ENCODE measurements at places on chromosomes 2 and 18.
A peak's percentile ranks its signal among the peaks of the same experiment; 100 is the strongest.

DNA sequence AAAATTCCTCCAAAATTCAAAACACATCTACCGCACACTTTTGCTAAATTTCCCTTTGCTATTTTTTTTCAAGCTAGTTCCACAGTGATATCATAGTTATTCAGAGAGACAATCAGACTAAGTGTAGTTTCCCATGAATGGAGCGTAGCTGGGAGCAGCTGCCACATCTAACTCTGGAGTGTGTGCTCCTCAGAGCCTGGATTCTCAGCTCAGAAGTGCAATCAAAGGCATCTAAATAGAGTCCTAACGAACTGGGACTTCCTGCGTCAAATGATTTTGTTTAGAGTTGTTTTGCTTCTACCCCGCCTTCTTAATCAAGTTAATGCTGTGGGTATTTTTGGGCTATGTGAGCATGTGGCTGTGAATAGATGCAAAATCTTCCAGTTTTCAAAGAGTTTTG lies 160.3 kb downstream of the TMEM18 start:
- no peak for DNase-seq

- peak; percentile 65 for DNase-seq
These were observed 84.6 kb downstream of the NRP2 start for GRCh38 chr2:205766779-205767359.

- no peak for DNase-seq
These were observed 135.2 kb downstream of the HRH4 start for GRCh38 chr18:24595561-24596031.

- DNase-seq: no peak
These were observed 17.2 kb downstream of the NRXN1 start for GRCh38 chr2:51014759-51015158.

DNA sequence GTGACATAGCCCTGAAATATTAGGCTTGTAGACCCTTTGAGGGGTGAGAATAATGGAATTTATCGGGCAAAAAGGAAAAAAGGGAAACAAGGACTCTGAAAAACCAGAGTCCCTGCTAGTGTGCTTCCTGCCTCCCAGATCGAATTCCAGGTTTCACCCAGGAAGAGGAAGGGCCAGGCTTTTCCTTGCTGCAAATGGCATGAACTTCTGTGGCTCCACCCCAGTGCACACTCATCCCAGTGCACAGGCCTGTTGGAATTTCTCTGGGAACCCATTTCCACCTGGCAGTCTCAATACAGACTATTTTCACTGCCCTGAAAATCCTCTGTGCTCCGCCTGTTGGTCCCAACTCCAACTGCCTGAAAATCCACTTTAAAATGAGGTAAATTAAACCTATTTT lies 29.9 kb downstream of the C18orf54 start:
- no peak for DNase-seq

DNA sequence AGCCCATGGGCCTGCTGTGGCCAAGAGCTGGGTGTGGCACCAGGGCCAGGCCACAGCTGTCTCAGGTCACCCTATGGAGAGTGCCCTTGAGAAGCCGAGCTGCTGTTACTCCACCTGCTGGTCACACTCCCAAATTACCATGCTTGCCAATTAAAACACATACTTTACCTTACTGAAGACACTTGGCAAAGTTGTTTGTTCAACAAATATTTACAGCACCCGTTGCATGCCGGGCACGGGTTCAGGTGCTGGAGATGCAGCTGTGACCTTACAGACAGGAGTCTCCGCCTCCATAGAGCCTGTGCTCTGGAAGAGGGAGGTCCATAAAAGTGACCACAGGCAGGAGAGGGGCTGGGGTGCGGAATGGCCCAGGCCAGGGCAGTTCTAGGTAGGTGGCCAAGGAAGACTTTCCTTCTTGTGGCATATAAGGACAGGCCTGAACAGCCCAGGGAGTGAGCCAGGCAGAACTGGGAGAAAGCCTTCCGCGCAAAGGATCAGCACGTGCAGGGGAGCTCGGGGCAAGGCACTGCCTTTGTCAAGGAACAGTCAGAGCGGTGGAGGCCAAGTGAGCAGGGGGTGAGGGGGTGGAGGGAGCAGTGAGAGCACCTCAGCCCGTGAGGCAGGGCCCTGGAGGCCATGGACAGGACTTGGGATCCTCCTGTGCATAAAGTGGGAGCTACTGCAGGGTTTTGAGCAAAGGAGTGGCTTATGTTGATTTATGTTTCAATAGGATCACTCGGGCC lies 23.6 kb upstream of the RBM44 start:
- DNase-seq: peak; percentile 13

GRCh38 chr2:149782572-149782971 lies 195.0 kb upstream of the MMADHC start:
- no peak for DNase-seq

GRCh38 chr2:37907501-37908225 lies 17.4 kb upstream of the RMDN2 start:
- no peak for DNase-seq

- DNase-seq: no peak
These were observed 338.9 kb downstream of the ZEB2 start for GRCh38 chr2:144181001-144181400.

DNA sequence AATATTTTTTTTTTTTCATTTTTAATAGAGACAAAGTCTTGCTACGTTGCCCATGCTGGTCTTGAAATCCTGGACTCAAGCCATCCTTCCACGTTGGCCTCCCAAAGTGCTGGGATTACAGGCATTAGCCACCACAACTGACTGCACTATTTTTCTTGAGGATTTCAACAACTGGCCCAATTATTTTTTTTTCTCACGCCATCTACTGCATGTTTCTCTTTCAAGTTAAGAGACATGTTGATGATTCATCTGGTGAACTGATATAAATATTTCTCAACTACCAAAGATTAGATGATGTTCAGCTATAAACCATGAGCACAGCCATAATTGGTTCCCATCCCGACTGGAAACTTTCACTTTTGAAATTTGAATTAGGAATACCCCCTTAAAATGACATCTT lies 688.4 kb upstream of the SYT4 start:
- DNase-seq: no peak

DNA sequence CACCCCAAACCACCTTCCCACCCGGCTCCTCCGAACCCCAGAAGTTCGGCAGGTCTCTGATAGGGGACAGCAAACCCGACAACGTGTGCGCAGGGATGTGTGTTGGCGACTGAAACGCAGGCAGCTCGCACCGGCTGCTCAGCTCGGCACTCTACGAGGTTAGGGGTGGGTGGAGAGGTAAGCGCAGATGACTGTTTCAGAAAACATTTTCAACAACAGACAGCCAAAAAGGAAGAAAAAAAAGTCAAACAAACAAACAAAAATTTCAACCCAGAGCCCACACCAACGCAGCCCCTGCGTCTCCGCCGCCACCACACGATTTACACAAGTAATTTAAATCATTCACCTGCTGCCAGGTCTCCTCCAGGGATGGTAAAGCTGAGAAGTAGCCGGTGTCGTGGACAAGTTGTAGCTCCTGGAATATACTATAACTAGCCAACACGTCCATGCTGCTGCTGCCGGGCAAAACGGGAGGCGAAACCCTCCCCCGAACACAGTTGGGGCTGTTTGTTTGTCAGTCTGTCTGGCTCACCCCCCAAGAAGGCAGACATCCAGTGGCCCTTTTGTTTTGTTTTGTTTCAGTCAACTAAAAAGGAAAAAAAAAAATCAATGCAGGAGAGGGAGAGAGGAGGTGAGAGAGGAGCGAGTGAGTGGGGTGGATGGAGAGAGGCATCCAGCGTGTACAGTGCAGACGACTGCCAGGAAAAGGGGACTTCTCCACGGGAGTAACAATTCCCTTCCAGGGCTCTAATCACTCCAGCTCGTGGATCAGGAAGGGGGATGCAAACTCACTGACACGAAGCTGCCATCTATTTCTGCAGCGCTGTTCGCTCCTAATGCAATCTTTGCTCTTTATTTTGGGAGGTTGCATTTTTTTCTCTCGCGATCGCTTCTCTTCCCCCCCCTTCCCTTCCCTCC lies at the start of gene KLF7:
Gene KLF7 (minus strand): TSS at position 828 of the 918 bp plus-strand sequence. CDS start 380 bp downstream, at position 448.
- no peak for DNase-seq

Data from right renal pelvis (tissue), 4 donors.